ENCODE measurements at places on chromosomes 2 and 18.

DNA sequence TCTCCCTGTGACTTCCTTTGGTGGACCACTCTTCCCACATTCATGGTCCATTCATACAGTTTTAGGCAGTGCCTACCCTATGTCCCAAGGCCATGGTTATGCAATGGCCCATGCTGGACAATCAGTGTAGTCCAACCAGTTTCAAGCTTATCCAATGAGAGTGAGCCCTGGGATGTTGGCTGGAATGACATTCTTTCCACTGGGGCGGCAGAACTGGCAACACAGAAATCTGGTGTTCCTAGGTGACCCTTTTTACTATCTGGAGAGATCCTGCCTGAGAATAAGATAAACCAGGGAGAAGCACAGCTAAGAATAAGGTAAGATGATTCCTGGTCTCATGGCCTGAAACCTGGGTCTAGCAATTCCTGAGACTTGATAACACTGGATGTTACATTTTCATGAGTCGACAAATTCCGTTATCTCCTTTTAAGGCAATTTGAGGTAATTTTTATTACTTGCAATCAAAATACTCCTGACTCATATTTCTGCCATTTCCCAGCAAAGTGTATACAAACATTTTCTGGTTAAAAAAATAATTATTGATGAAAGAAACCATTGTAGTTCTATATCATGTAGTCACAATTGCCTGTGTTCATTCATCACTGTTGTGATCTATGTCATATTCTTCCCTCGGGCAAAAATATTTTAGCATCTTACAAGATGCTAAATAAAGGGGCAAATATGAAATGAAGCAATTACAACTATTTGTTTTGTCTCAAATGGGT lies 271.5 kb upstream of the LYPD1 start:
- DNase-seq, result no peak

- no peak for DNase-seq
Observed at GRCh38 chr2:128420131-128420530, 101.5 kb upstream of the HS6ST1 start.

DNA sequence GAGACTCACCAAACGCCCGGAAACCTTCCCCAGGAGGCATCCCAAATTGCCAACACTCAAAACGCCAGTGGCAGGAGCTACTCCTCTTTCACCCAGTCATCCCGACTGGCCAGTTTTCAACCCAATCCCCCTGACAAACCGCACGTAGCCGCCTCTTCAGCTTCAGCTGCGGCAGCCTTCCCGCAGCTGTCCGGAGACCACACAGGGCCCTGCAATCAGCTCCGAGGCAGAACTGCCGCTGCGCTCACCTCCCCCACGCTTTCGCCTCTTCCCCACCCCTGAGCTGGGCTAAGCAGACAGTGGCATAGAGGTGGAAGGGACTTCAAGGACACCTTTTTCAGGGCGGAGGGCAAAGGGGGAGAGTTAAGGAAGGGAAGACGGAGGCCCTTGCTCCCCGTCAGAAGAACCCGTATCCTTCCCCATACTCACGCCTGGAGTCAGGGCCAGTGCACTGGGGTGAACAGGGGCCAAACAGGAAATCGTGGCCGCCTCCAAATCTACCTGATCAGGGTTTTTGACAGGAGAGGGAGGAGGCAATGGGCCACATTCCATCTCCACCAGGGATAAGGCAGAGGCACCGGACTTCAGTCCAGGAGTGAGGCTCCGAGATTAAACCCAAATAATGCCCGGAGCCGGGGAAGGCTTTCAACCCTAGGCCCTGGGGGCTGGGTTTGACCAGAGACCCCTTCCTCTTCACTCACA lies 16.9 kb downstream of the CYP26B1 start:
- peak; percentile 15 for DNase-seq

DNA sequence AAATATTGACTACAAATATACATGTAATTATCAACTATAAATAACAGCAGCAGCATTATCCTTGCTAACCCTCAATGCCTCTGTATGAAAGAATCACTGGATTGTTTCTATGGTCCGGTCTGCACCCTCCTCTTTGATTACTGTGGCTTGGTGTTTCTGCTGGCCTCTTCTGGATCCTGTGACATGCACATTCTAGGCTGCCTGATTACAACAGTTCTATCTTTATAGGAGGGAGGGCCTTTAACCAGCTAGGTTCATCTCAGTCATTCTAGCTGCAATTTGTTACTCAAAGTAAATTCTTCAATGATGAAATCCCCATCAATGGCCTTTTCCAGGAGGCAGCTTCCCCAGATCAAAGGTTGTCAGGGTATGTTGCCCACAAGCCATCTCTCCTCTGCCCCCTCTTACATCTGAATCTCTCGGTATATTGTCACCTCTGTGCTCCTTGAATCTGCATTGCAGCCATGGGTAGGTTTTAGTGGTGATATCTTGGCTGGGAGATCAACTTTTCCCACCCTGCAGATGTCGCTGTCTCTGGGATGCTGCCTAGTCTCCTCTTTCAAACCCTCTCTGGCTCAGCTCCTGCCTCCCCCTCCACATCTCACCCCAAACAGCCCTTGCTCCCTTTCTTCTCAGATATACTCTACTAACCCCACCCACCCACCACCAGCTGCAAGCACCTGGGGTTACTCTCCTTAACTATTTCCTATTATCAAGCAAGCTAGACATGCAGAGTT lies 106.2 kb upstream of the BZW1 start:
- DNase-seq, result no peak

- DNase-seq, result no peak
Observed at GRCh38 chr2:138079976-138080375, 115.7 kb downstream of the HNMT start.

DNA sequence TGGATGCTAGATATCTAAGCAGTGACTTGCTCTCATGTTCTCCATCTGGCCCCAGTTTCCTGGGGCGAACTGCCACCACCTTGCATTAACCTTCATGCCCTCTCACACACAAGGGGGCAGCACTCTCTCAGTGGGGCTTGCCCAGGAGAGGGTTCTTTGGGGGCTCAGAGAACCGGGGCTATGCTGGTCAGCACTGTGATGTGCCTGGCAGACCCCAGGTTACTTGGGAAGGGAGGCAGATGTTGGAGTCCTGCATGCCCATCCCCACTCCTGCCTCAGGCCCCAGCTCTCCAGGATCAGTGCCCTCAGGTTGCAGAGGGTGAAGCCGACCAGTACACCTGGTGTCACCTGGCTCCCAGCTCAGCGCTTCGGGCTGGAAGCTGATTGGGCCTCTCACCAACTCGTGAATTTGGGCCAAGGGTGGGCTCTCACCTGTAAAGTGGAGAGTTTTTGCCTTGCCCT lies 396.2 kb upstream of the HS6ST1 start:
- no peak for DNase-seq

Data from skeletal muscle cell (primary cell).